Stimulated activated CD8-positive, alpha-beta memory T cell treated with anti-CD3 and anti-CD28 coated beads, Interleukin-12 subunit alpha, Interleukin-12 subunit beta, amount 100 ng/mL, for 1 hour (primary cell): ENCODE measurements at places on chromosomes 1 and 21.

DNA sequence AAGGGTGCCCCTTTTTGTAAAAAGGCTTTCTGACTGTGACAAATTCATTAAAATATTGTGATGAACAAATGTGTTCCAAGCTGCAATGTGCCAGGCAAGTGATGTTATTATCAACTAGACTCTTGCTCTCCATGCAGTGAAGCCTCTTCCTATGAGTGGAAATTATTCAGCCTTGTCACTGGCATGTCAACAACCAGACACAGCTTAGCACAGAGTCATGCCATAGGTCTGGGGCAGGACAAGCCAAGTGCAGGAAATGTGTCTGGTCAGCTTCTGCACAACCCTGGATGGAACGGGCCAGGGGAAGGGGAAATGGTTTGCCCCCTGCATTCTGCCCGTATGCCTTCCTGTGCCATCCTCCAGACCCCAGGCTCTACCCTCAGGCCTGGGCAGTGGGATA, 27.4 kb upstream of the GJA5 start:
- DNase-seq = no peak

DNA sequence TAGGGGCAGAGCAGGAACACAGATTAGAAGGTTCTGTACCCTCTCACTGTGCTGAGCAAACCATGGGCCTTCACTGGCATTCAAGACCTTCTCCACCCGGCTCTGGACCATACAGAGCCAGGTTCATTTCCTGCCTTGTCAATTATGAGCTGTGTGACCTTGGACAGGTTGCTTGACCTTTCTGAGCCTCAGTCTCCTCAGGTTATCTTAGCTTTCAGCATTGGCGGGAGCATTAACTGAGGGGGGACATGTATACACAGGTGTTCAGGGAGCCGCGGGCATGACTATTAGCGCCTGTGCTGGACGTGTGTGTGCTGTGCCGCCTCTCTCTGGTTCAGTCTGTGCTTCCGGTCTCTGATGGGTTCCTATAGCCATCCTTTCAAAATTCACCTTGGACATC, 32.1 kb downstream of the HTR6 start:
- no peak for DNase-seq

DNA sequence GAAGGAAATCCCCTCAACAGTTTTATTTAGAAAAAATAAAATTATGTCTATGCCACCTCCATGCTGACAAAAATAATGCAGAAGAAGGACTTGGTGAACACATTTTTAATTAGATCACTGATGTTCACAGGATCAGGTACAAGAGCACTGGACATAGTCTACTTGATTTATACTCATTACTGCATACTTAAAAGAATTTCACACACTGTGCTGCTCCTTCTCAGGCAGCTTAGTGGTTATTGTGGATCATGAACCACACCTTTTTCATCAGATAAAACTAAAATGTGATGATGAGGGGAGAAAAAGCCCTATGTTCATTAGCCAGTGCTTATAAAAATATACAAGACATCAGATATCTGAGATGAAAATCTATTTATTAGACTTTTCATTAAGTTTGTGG, 103.3 kb upstream of the DPH5 start:
- DNase-seq = no peak

- DNase-seq = no peak
These were observed 51.2 kb upstream of the SMYD2 start for GRCh38 chr1:214229736-214230135.
